ENCODE measurements at places on chromosomes 6 and 20.

DNA sequence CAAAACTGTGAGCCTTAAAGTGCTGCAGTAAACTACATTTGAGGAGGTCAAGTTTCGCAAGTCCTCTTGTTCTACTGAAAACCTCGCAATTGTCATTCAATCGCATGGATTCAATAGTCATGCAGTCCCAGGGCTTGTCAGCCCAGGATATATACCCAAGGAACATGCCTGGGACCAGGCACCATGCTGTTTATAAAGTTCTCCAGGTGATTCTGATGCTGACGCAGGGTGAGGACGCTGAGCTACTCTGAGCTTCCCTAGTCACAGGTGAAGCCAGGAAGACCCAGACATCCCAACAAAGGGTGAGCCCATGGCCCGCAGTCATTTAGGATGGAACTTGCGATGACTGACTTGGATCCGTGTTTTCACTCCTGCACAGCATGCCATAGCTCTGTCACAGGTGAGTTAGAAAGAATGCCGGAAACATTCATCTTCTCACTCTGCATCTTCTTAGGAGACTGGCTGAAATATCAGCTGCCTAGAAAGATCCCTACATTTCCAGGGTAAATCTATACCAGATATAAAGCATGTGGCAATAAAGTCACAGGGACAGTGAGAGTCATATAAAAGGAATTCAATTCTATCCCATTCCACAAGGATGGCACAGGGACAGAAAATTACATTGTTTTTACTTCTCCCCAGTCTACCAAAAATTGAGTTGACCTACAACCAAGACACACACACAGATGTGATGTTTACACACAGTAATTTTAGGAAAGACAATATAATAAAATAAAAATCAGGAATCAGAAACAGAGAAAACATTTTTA is 27.0 kb upstream of the SSTR4 start:
- no peak for DNase-seq

GRCh38 chr20:34037121-34037520 is 43.4 kb downstream of the RALY start:
- no peak for DNase-seq

DNA sequence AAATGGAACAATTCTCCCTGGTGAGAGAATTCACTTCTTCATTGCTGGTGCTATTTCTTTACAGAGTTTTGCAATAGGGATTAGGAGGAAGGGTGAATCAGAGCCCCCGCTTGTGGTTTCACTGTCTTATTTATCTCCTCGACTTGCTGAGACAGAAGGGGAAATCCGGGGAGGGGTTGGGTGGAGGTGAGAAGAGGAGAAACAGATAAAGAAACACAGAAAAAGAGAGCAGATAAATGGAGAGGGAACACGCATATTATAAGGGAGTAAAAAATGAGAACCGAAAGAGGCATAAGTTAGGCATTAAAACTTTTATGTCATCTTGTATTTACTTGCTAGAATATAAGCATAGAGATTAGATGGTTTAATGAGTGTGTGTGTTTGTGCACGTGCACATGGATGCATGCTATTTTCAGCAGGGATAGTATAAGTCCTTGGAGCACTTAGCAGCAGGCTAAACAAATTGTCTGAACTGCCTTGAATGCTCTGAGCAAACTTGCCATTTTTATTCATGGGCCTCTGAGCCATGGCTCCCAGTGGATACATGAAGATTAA is 105.0 kb downstream of the OLIG3 start:
- DNase-seq, result peak; percentile 12

DNA sequence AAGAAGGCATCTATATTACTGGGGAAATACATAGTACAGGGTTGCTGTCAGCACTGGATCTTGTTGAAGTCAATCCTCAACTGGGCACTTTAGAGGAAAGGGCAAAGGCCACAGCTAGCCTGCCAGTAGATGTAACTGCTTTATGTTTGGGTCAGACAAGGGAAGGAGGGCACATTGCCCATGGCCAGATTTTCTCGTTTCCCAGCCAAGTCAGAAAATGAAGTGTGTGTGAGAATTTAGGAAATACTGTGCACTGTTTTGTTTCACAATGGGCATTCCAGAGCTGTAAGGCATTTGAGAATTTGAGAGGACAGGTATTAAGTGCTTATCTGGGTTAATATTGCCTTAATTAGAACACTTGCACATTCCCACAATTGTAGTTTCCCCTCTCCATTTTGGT is 183.9 kb upstream of the MCHR2 start:
- no peak for DNase-seq

DNA sequence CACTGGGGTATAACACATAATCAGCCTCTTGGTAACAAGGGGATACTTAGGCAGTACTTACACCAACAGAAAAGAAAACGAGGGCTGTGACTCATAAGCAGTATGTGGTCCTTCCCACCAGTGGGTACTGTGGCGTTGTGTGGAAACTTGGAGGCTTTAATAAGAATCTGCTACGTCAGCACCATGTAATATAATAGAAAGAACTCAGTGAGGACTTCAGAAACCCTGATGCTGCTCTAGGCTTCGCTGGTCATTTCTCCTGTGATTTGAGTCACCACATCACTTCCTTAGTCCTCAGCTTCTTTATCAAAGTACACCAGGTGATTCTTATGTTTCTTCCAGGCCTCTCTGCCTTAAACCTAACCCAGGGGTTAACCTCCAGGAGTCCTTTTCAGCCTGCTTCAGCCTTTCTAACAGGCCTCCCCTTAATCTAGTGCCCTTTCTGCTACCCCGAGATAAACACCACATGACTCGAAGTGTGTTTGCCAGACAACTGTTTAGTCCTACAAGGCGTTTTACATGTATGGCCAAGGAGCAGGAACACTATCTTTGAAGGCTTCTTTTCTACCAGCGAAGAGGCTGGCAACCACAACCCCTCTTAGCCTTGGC is 68.5 kb downstream of the FYN start:
- DNase-seq, result peak; percentile 74

DNA sequence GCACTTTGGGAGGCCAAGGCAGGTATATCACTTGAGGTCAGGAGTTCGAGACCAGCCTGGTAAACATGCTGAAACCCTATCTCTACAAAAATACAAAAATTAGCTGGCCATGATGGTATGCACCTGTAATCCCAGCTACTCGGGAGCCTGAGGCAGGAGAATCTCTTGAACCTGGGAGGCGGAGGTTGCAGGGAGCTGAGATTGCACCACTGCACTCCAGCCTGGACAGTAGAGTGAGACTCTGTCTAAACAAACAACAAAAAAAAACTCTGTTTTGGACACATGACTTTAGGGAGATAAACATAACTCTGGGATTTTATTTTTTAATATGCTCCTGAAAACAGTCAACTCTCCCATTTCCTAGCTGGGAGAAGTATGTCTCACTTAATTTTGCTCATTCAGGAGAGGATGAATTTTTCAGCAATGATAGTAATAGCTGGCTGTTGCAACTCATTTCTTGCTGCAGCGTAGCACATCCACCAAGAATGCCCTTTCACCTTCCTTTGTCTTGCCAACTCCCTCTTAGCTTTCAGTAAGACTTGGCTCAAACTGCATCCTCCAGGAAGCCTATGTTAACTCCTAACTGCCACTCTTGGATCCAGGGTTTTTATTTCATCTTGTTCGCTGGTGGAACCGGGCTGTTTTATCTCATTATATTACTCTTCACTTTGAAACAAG is 24.3 kb downstream of the TOP1 start:
- peak; percentile 63 for DNase-seq

GRCh38 chr20:53826597-53827291 is 233.1 kb upstream of the ZNF217 start:
- no peak for DNase-seq

DNA sequence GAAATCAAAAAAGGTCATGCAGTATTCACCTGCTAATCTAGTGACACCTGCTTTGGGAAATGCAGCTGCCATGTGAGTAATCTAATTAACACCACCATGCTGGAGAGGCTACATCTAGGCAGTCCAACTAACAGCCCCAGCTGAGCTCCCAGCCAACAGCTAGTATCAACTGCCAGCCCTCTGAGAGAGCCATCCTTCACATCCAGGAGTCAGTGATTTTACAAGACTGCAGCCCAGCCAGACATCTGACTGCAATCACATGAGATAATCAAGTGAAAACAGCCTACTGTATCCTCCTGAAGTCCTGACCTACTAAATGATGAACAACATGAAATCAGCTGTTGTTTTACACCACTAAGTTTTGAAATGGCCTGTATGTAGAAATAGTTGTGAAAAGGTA is 298.4 kb downstream of the TRDN start:
- DNase-seq, result no peak

DNA sequence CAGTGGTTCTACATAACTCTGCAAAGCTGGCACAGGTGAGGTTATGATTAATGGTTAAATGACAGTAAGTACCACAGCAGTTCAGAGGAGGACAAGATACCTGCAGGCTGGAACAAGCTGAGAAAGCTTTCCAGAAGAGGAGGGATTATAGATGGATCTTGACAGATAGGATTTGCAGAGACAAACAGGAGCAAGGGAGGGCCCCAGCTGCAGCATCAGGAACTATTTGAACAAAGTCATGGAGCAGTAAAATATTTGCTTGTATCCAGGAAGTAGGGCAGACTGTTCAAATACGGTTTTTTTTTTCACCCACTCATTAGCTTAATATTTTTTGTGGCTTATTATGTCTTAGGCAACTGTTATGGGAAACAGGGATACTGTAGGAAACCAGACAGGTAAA is 144.4 kb upstream of the MAN1A1 start:
- DNase-seq, result no peak

DNA sequence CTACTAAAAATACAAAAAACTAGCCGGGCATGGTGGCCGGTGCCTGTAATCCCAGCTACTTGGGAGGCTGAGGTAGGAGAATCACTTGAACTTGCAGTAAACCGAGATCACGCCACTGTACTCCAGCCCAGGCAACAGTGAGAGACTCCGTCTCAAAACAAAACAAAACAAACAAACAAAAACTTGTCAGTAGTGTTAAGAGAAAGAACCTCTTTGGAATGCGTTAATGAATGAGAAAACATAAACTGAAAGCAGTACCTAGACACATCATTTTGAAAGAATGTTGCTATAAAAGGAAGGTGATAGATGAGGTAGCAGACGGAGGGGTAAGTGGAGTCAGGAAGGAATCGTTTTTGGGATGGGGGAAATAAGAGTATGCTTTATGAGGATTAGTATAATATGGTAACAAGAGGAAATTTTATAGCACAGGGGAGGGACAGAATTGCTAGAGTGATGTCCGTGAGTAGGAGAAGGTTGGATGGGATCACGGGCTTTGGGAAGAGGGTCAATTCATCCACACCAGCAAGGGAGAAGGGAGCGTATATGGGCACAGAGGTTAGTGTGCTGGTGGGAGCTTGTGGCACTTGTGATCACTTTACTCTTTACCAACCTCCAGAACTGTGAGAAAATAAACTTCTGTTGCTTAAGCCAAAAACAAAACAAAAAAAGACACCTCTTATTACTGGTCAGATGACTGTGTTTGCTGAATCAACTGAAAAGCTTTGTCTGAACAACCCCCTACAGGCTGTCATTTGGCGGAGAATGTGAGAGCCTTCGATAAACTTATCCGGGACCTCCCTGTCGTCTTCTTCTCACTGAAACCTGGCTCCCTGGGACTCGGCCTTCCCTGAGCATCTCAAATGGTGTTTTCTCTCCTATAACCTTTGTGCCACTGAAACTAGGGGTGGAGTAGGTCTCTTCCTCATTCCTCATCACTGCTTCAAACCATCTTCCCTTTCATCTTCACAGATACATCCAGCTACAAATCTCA is 48.9 kb upstream of the TFAP2A start:
- DNase-seq, result no peak

- no peak for DNase-seq
Measured at GRCh38 chr6:135191508-135192255, 10.6 kb downstream of the MYB start.

DNA sequence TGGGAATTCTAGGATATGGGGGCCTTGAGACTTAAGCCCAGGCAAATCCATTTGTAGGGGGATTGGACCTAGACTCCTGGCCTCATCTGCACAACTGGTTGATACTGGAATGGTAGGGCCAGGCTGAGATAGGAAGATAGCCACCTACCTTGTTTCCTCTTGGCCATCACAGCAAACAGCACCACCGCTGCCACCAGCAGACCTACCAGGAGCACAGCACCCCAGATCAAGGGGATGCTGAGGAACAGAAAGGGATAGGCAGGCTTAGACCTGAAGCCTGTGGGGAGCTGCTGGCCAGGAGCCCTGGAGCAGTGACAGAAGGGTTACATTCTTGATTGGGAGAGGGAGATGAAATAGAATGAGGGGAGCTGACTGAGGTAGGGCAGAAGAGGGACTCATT is 3.5 kb downstream of the TREML1 start:
- DNase-seq, result no peak

DNA sequence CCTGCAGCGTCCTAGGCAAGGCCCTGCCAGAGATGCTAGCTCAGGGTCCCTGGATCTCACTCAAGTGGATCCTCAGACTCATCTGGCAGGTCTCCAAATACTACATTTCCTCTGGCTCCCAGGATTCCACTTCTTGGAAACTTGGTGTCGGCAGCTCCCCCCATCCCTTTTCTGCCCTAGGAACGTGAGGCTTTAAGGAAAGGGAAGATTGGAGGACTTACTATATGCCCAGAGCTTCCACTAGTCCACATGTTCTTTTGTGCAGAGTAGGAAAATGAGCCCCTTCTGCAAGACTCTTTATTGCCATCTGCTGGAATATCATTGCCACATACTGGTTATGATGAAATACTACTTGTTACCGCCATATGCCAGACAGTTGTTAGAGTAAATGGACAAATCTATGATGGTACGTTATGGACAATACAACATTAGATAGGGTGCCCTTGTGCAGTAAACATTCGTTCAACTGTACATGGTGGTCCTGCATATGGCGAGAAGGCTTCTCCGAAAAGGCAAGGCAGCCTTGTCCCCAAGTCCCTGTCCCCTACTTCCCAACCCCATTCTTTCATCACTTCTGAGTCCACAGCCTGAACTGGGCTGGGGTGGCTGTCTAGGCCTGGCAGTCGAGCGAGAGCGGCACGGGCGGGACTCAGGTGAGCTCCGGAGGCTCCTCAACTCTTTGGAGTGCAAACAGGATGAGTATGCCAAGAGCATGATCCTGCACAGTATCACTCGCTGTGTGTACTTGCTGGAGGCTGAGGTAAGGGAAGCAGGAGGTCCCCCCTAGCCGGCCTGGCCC is 780 bp downstream of the ARMC12 start:
- DNase-seq, result peak; percentile 83

DNA sequence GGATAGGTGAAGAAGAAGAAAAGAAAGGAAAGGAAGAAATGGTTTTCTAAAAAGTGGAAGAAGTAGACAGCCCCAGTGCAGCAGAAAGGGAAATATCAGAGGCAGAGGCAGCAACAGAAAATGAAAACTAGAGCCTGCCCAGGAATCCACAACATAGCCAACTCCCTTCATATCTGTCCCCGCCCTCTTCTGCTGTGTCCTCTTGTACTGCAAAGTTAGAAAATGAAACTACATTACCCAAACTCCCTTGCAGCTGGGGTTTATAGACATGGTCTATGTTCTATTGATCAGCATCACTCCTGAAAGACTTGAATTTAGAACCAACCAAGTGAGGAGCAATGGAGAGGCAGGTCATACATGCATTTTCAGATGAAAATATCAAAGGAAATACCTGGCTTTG is 200.5 kb upstream of the PHACTR1 start:
- no peak for DNase-seq
